HepG2 (cell line): ENCODE measurements at places on chromosomes 11 and 22. TPM values are rescaled to one million over a fixed set of nuclear protein-coding genes. Genes with fewer than 3 reads are reported as not detected.

GRCh38 chr11:130515829-130516553 is 67.5 kb downstream of the ADAMTS15 start:
- no peak overlapping the region for H3K4me3 ChIP-seq
- H3K27me3 ChIP-seq = 0 out of 2 replicates have a peak, but pooled peaks cover 1% of the 10 kb centered on the region
- H3K4me1 ChIP-seq = no peaks in the 10 kb centered on the region
- no peaks in the 10 kb centered on the region for H3K36me3 ChIP-seq
- H3K27ac ChIP-seq = no peak overlapping the region
- DNase-seq = no peak

GRCh38 chr11:70954471-70954870 is 297.9 kb downstream of the SHANK2 start:
- H3K4me3 ChIP-seq = no peak overlapping the region
- H3K36me3 ChIP-seq = peaks cover 8% of the 10 kb centered on the region; the same call in 1 of the 2 replicates
- no peak overlapping the region for H3K27ac ChIP-seq
- H3K27me3 ChIP-seq = no peaks in the 10 kb centered on the region
- H3K4me1 ChIP-seq = no peaks in the 10 kb centered on the region
- DNase-seq = no peak

GRCh38 chr11:61075891-61076290 is 26.4 kb upstream of the CD5 start:
- H3K4me1 ChIP-seq = no peaks in the 10 kb centered on the region
- no peaks in the 10 kb centered on the region for H3K36me3 ChIP-seq
- H3K27ac ChIP-seq = no peak overlapping the region
- DNase-seq = peak; percentile 34

The KAT5 gene
- 45.4 and 48.3 TPM in 2 replicates for total RNA-seq

- DNase-seq = no peak
- no peak overlapping the region for H3K4me3 ChIP-seq
- H3K36me3 ChIP-seq = no peaks in the 10 kb centered on the region
- no peak overlapping the region for H3K27ac ChIP-seq
Observed at GRCh38 chr11:69136471-69136870, 19.3 kb upstream of the SMIM38 start.

- DNase-seq = no peak
- no peak overlapping the region for H3K27ac ChIP-seq
- H3K36me3 ChIP-seq = peaks cover 2% of the 10 kb centered on the region
- no peak overlapping the region for H3K4me3 ChIP-seq
- H3K27me3 ChIP-seq = no peaks in the 10 kb centered on the region
- H3K4me1 ChIP-seq = 0 out of 2 replicates have a peak, but pooled peaks cover 8% of the 10 kb centered on the region
Observed at GRCh38 chr11:867856-868358, 25.3 kb downstream of the TSPAN4 start.

The KCNQ1OT1 gene
- total RNA-seq = 2.5 and 18.9 TPM in 2 replicates

- no peaks in the 10 kb centered on the region for H3K4me1 ChIP-seq
- no peaks in the 10 kb centered on the region; the same call in none of the 2 replicates for H3K27me3 ChIP-seq
- no peak for DNase-seq
- H3K36me3 ChIP-seq = no peaks in the 10 kb centered on the region
- H3K4me3 ChIP-seq = no peak overlapping the region
Observed at GRCh38 chr11:44011797-44012196, 36.0 kb upstream of the ACCSL start.
